CD4-positive, alpha-beta T cell (primary cell): ENCODE measurements at places on chromosomes 13 and 19. TPM values are rescaled to one million over a fixed set of nuclear protein-coding genes. Genes with fewer than 3 reads are reported as not detected.
A peak's percentile ranks its signal among the peaks of the same experiment; 100 is the strongest.

DNA sequence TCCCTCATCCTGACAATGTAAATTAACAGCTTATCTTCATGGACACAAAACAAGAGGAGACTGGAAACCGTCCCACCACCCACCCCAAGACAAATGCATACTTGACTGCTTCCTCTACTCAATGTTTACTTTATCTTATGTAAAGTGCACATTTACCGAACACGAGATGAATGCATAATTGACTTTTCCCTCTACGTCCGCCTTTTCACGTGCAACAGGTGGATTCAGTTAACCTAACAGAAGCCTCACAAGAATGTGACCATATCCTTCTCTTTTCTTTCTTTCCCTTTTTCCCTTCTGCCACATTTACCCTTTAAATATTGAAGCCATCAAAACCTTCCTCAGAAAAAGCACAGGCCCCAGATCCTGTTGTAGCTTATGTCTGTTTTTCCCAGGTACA lies 468.0 kb downstream of the UQCRFS1 start:
- H3K36me3 ChIP-seq = no peaks in the 10 kb centered on the region
- H3K4me3 ChIP-seq = no peak overlapping the region
- peaks cover 3% of the 10 kb centered on the region for H3K27me3 ChIP-seq
- DNase-seq = no peak
- H3K27ac ChIP-seq = no peak overlapping the region

DNA sequence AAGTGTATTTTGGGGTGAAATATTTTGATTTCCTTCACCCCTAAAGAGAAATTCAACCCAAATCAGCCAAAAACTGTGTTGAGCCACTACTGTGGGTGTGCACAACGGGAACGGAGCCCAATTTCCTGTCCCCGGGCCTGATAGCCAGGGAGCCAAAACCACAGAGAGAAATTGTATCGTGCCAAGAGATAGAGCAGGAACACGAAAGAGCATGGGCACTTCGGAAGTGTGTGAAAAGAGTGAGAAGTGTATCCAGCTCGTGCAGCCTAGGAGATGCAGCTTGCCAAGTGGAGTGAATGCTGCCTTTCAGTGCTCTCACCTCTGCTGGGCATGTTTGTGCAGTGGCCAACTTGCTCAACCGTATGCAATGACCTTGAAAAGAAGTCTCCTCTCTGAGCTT lies 19.4 kb upstream of the PLEKHF1 start:
- peaks cover 12% of the 10 kb centered on the region for H3K4me1 ChIP-seq
- H3K27me3 ChIP-seq = no peaks in the 10 kb centered on the region
- peak; percentile 24 for DNase-seq
- H3K36me3 ChIP-seq = no peaks in the 10 kb centered on the region
- H3K4me3 ChIP-seq = no peak overlapping the region

DNA sequence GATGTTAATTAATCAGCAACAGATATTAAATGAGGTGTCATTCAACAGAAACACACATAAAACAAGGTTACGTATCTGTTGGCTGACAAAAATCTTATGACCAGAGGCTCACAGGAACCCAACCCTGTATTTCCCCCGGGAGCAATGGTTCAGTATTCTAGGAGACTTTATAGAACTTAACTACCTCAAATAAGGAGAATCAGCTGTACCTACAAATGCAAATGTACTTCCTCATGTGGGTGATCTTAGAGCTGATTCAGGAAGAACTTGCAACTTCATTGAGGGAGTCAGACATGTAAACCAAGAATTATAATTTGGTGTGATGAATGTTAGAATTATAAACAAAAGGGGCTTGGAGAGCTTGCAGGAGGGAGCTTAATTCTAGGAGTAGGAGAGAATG lies 20.1 kb downstream of the FGF9 start:
- no peak overlapping the region for H3K4me3 ChIP-seq
- no peaks in the 10 kb centered on the region for H3K27me3 ChIP-seq
- H3K36me3 ChIP-seq = no peaks in the 10 kb centered on the region
- no peak for DNase-seq
- no peaks in the 10 kb centered on the region for H3K4me1 ChIP-seq
- H3K27ac ChIP-seq = no peak overlapping the region

GRCh38 chr13:96223231-96223630 lies 133.3 kb downstream of the HS6ST3 start:
- no peaks in the 10 kb centered on the region for H3K27me3 ChIP-seq
- no peak overlapping the region for H3K4me3 ChIP-seq
- DNase-seq = no peak
- no peaks in the 10 kb centered on the region for H3K36me3 ChIP-seq

DNA sequence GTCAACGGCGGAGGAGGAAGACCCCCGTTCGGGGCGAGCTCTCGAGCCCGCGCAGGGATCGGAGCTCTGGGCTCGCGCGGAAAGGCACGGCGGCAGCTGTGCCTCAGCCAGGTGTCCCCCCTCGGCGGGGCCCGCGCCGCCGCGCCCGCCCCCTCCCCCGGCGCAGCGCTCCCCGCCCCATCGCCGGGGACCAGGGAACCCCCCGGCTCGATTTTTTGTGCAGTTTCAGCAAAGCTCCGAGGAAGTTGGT lies 110.0 kb downstream of the KCNRG start:
- peaks cover 57% of the 10 kb centered on the region for H3K4me1 ChIP-seq
- peak overlapping the region; percentile 98 for H3K27ac ChIP-seq
- peak overlapping the region; percentile 90 for H3K4me3 ChIP-seq

GRCh38 chr13:106523576-106523975 lies 11.9 kb downstream of the EFNB2 start:
- no peak overlapping the region for H3K4me3 ChIP-seq
- H3K27me3 ChIP-seq = peaks cover 12% of the 10 kb centered on the region
- no peaks in the 10 kb centered on the region for H3K36me3 ChIP-seq
- H3K4me1 ChIP-seq = no peaks in the 10 kb centered on the region
- no peak for DNase-seq

GRCh38 chr13:86446311-86446710 lies 647.1 kb upstream of the SLITRK6 start:
- H3K4me3 ChIP-seq = no peak overlapping the region
- no peaks in the 10 kb centered on the region for H3K36me3 ChIP-seq
- no peaks in the 10 kb centered on the region for H3K4me1 ChIP-seq
- DNase-seq = no peak
- no peaks in the 10 kb centered on the region for H3K27me3 ChIP-seq

GRCh38 chr19:33797802-33798671 lies 1.4 kb downstream of the KCTD15 start:
- DNase-seq = no peak
- H3K4me3 ChIP-seq = peak overlapping the region; percentile 58

- H3K27me3 ChIP-seq = no peaks in the 10 kb centered on the region
- no peaks in the 10 kb centered on the region for H3K36me3 ChIP-seq
- no peak overlapping the region for H3K27ac ChIP-seq
- H3K4me1 ChIP-seq = no peaks in the 10 kb centered on the region
- no peak for DNase-seq
These were observed 577.2 kb downstream of the SLITRK5 start for GRCh38 chr13:88248393-88248792.

DNA sequence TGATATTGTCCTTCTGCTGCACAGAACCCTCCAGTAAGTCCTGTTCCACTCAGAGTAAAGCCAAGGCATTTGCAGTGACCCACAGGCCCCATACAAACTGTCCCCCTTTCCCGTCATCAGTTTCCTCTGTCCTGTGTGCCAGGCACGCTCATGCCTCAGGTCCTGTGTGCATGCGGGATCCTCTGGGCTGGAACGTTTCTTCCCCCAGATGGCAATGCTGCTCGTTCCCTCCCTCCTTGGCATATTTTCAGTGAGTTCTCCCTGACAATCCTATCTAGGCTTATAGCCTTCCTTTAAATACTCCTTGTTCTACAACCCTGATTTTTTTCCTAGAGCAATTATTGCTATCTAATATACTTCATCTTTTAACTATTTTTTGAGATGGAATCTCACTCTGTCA lies 5.7 kb downstream of the OPA3 start:
- H3K4me3 ChIP-seq = no peak overlapping the region
- no peak for DNase-seq
- no peak overlapping the region for H3K27ac ChIP-seq
- H3K36me3 ChIP-seq = peaks cover 5% of the 10 kb centered on the region
- H3K4me1 ChIP-seq = peaks cover 10% of the 10 kb centered on the region

GRCh38 chr19:38023671-38024541 lies 116.9 kb downstream of the SIPA1L3 start:
- no peaks in the 10 kb centered on the region for H3K4me1 ChIP-seq
- H3K27me3 ChIP-seq = no peaks in the 10 kb centered on the region
- H3K4me3 ChIP-seq = no peak overlapping the region
- H3K27ac ChIP-seq = no peak overlapping the region
- no peaks in the 10 kb centered on the region for H3K36me3 ChIP-seq
- DNase-seq = no peak

DNA sequence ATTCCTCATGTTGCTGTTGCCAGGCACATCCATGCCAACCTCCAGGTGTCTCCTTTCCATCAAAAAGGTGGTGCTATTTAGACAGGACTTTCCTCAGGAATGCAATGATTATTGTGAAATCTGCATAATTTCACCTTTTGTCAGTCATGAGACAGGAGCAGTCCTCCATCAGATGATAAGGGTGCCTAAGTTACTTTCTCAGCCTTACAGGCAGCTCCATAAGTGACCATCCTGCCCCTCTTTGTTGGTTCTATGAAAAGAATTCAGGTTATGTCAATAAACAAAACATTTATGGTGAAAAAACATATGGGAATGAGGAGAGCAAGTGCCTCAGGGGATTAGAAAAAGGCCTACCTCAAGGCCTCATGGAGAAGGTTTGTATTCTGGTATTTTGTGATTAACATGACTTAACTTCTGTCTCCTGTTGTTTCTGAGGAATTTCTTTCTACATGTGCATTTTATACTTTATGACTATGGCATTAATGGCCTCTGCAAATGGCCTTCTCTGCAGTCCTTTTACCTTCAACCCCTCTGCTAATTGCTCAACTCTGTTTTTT lies 110.3 kb upstream of the DIAPH3 start:
- no peak overlapping the region for H3K27ac ChIP-seq
- no peak for DNase-seq
- H3K4me3 ChIP-seq = no peak overlapping the region
- no peaks in the 10 kb centered on the region for H3K27me3 ChIP-seq

DNA sequence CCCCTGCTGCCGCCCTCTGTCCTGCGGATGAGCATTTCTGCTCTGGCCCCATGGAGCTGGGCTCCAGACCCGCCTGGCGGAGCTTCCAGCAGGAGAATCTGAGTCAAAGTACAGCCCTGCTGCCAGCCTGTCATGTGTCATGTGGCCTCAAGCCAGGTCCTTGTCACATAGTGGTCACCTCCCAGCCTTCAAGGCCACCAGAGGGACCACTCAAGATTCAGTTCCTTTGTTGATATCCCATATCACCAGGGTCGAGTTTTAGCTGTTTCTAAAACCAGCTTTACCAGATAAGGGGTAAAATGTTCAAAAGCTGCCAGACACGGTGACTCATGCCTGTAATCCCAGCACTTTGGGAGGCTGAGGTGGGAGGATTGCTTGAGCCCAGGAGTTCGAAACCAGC lies 13.4 kb downstream of the THOP1 start:
- H3K4me3 ChIP-seq = no peak overlapping the region
- DNase-seq = no peak
- no peak overlapping the region for H3K27ac ChIP-seq
- H3K36me3 ChIP-seq = peaks cover 32% of the 10 kb centered on the region
- H3K27me3 ChIP-seq = no peaks in the 10 kb centered on the region
- no peaks in the 10 kb centered on the region for H3K4me1 ChIP-seq

GRCh38 chr19:33906578-33907335 lies 110.1 kb downstream of the KCTD15 start:
- peaks cover 24% of the 10 kb centered on the region for H3K27me3 ChIP-seq
- H3K4me3 ChIP-seq = no peak overlapping the region
- H3K36me3 ChIP-seq = no peaks in the 10 kb centered on the region
- no peak for DNase-seq
- H3K27ac ChIP-seq = no peak overlapping the region

- no peak overlapping the region for H3K27ac ChIP-seq
- no peaks in the 10 kb centered on the region for H3K4me1 ChIP-seq
- no peak overlapping the region for H3K4me3 ChIP-seq
- H3K27me3 ChIP-seq = peaks cover 2% of the 10 kb centered on the region
- no peak for DNase-seq
- no peaks in the 10 kb centered on the region for H3K36me3 ChIP-seq
These were observed 25.5 kb upstream of the SACS start for GRCh38 chr13:23458989-23459388.

- H3K4me1 ChIP-seq = no peaks in the 10 kb centered on the region
- H3K27me3 ChIP-seq = no peaks in the 10 kb centered on the region
- DNase-seq = no peak
- H3K36me3 ChIP-seq = no peaks in the 10 kb centered on the region
- H3K4me3 ChIP-seq = no peak overlapping the region
- no peak overlapping the region for H3K27ac ChIP-seq
These were observed 590.4 kb downstream of the TBC1D4 start for GRCh38 chr13:74891610-74892009.

GRCh38 chr13:103022336-103022735 lies 43.9 kb downstream of the SLC10A2 start:
- no peak for DNase-seq
- no peaks in the 10 kb centered on the region for H3K36me3 ChIP-seq
- no peak overlapping the region for H3K4me3 ChIP-seq
- no peak overlapping the region for H3K27ac ChIP-seq
- no peaks in the 10 kb centered on the region for H3K27me3 ChIP-seq
- H3K4me1 ChIP-seq = no peaks in the 10 kb centered on the region

GRCh38 chr19:55679343-55680257 lies 4.6 kb downstream of the EPN1 start:
- no peaks in the 10 kb centered on the region for H3K27me3 ChIP-seq
- H3K4me3 ChIP-seq = no peak overlapping the region
- H3K4me1 ChIP-seq = peaks cover 58% of the 10 kb centered on the region
- no peak overlapping the region for H3K27ac ChIP-seq
- peaks cover 64% of the 10 kb centered on the region for H3K36me3 ChIP-seq

- H3K27ac ChIP-seq = no peak overlapping the region
- H3K4me3 ChIP-seq = no peak overlapping the region
- no peaks in the 10 kb centered on the region for H3K27me3 ChIP-seq
- H3K4me1 ChIP-seq = no peaks in the 10 kb centered on the region
- DNase-seq = no peak
These were observed 59.8 kb downstream of the SCEL start for GRCh38 chr13:77595166-77595810.

- DNase-seq = no peak
- no peaks in the 10 kb centered on the region for H3K4me1 ChIP-seq
- H3K27ac ChIP-seq = no peak overlapping the region
- no peak overlapping the region for H3K4me3 ChIP-seq
These were observed 120.1 kb downstream of the ZNF486 start for GRCh38 chr19:20287070-20287469.

FGF21 gene
- not detected for total RNA-seq

ZNF470 gene
- 0.85 TPM for total RNA-seq

UHRF1 gene
- 0.16 TPM for total RNA-seq

ONECUT3 gene
- not detected for total RNA-seq

MUC16 gene
- total RNA-seq = not detected

MATK gene
- 9.4 TPM for total RNA-seq
